ENCODE measurements at places on chromosomes 12 and 14.

GRCh38 chr14:74649167-74649566, 37.1 kb upstream of the LTBP2 start:
- no peak for DNase-seq

GRCh38 chr12:68932961-68933893, at the start of gene CPM:
Gene CPM (minus strand): TSS chr12:68933171. CDS start chr12:68932837, 334 bp downstream.
- no peak for DNase-seq

- DNase-seq: no peak
Measured at GRCh38 chr14:34604995-34605394, 25.0 kb downstream of the SNX6 start.

DNA sequence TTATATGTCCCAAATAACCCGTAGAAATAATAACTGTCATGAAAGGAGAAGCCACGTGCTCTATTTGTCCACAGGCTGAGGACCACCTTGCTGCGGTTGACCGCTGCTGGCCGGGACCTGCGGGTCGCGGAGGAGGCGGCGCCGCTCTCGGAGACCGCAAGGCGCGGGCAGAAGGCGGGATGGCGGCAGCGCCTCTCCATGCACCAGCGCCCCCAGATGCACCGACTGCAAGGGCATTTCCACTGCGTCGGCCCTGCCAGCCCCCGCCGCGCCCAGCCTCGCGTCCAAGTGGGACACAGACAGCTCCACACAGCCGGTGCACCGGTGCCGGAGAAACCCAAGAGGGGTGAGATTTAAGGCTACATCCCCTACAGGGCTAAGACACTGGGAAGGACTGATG, 21.0 kb downstream of the RPGRIP1 start:
- no peak for DNase-seq

- no peak for DNase-seq
Measured at GRCh38 chr12:6392504-6392903, 8.5 kb downstream of the LTBR start.

- DNase-seq: no peak
Measured at GRCh38 chr12:2138871-2139308, 86.1 kb downstream of the CACNA1C start.

All from non-pigmented ciliary epithelial cell (primary cell).